Activated CD4-positive, alpha-beta memory T cell treated with anti-CD3 and anti-CD28 coated beads, Interleukin-2, amount 10 ng/mL, durations not matched to agents 7 days and 5 days (primary cell): ENCODE measurements at places on chromosomes 5 and 9. TPM values are rescaled to one million over a fixed set of nuclear protein-coding genes. Genes with fewer than 3 reads are reported as not detected.

- no peak for DNase-seq
- H3K4me1 ChIP-seq = peaks cover 10% of the 10 kb centered on the region
- no peak overlapping the region for H3K4me3 ChIP-seq
- no peak overlapping the region for H3K27ac ChIP-seq
- no peaks in the 10 kb centered on the region for H3K36me3 ChIP-seq
Observed at GRCh38 chr5:133703935-133704334, 91.6 kb upstream of the FSTL4 start.

GRCh38 chr5:56409331-56410190, 176.4 kb upstream of the ANKRD55 start:
- no peak overlapping the region for H3K4me3 ChIP-seq
- no peak for DNase-seq
- H3K27ac ChIP-seq = no peak overlapping the region
- H3K36me3 ChIP-seq = no peaks in the 10 kb centered on the region

- peak overlapping the region; percentile 87 for H3K27ac ChIP-seq
- DNase-seq = no peak
- H3K4me1 ChIP-seq = peaks cover 10% of the 10 kb centered on the region
- H3K27me3 ChIP-seq = no peaks in the 10 kb centered on the region
- H3K4me3 ChIP-seq = peak overlapping the region; percentile 99
Observed at GRCh38 chr9:128340691-128341434, 536 bp downstream of the SLC27A4 start.

GRCh38 chr5:151825445-151825844, 53.7 kb downstream of the G3BP1 start:
- H3K27me3 ChIP-seq = no peaks in the 10 kb centered on the region
- H3K27ac ChIP-seq = no peak overlapping the region
- peak; percentile 37 for DNase-seq
- H3K4me3 ChIP-seq = no peak overlapping the region

GRCh38 chr5:54021431-54022164, 288.8 kb downstream of the ARL15 start:
- no peaks in the 10 kb centered on the region for H3K27me3 ChIP-seq
- H3K36me3 ChIP-seq = peaks cover 7% of the 10 kb centered on the region
- peak overlapping the region; percentile 83 for H3K27ac ChIP-seq
- peaks cover 27% of the 10 kb centered on the region for H3K4me1 ChIP-seq
- DNase-seq = peak; percentile 20

GRCh38 chr5:157267761-157268480, 2.0 kb downstream of the CYFIP2 start:
- peak overlapping the region; percentile 47 for H3K27ac ChIP-seq
- H3K4me3 ChIP-seq = peak overlapping the region; percentile 98
- peaks cover 79% of the 10 kb centered on the region for H3K4me1 ChIP-seq
- no peak for DNase-seq

GPX8 gene
- not detected for total RNA-seq

DNA sequence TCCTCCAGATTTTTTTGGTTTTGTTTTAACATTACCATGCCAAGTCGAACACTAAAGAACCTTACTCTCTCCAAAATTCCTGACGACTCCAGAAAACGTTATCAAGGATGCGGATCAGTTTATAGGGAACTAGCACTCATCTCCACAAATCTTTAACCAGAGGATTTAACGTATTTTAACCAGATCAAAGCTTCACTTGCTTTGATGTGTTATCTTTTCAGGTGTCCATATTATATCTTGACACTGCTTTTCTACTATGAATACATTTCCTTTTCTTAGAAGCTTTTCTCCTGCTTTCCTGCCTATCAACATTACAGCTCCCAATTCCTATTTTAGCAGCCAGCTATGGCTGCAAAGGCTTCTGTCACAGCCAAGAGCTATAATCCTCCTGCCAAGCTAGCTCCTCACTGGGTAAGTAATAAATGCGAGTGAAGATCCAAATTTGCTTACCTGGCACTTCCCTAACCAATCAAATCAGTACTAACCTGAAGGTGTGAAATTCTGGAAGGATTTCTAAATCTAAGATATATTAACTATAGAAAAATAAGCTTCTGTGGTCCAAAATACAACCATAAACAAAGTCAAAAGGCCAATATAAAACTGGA, 60.2 kb downstream of the CDC14B start:
- DNase-seq = no peak
- peaks cover 9% of the 10 kb centered on the region for H3K4me1 ChIP-seq
- H3K27ac ChIP-seq = no peak overlapping the region
- no peaks in the 10 kb centered on the region for H3K27me3 ChIP-seq

CYLC2 gene
- not detected for total RNA-seq

- H3K36me3 ChIP-seq = no peaks in the 10 kb centered on the region
- no peak overlapping the region for H3K27ac ChIP-seq
- no peak for DNase-seq
Observed at GRCh38 chr9:78778861-78779374, 482.0 kb downstream of the PSAT1 start.

GRCh38 chr5:143683459-143683858, 128.5 kb upstream of the HMHB1 start:
- DNase-seq = no peak
- H3K36me3 ChIP-seq = no peaks in the 10 kb centered on the region
- H3K4me3 ChIP-seq = no peak overlapping the region
- no peaks in the 10 kb centered on the region for H3K27me3 ChIP-seq
- peaks cover 11% of the 10 kb centered on the region for H3K4me1 ChIP-seq
- H3K27ac ChIP-seq = no peak overlapping the region

FOXD4L3 gene
- total RNA-seq = not detected
